Adipocyte (in vitro differentiated cells): ENCODE measurements at places on chromosomes 5 and 9.

DNA sequence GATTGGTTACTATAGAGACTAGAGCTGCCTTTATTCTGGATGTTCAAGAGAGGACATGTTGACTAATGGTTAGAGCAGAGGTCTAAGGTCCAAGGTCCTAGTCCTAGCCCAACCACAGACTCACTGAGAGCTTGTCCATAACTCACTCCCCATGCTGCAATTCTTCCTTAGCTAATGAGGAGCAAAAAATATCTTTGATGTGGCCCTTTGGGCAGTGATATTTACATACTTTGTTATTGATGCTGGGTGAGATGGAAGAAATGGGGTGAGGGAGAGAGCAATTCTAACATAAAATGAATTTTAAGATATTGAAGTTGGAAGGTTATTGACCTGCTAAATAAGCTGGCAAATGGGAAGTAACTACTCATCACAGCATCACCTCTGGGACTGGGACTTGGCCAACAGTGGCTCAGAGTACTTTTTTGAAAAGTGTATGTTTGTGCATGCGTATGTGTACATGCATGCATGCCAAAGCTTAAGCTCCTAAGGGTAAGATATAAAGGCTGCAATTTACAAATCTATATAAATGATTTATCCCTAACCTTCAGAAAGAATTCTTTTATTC lies 58.0 kb upstream of the ANKRD55 start:
- DNase-seq, result no peak

DNA sequence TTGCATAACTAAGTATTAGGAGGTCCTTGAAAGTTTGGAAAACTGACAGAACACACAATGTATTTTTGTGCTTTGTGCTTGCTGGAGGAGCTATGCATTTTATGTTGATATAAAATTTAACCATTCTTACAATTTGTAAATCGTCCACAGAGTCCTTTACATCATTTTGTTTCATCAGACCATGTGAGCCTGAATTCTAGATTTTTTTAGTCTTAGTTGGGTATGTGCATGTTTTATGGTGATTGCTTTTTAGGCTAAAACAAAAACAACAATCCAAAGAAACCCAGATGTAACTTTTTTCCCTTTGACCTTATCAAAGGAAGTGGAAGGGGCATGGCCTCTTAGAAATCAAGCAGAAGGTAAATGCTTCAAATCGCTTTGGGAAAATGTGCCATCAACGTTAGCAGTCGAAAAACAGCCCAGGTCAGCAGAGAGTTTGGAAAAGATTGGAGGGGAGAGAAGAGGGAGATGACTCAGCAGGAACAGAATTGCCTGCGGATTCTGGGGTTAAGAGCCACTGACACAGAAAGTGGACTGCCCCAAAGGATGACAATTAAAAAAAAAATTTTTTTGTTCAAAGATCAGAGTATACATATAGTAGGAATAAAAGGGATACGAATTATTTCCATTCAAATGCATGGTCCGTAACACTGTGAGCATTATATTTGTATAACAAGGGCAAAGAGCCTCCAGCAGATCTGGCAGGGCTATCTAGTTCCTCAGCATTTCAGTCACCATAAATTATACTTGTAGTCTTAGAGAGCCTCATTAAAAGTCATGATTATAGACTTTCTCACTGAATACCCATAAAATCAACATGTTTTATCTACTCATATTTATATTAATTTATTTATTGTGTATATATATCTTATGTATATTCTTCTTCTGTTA lies 253.5 kb upstream of the HAPLN1 start:
- peak; percentile 54 for DNase-seq

- no peak for DNase-seq
These were observed 79.3 kb upstream of the RASA1 start for GRCh38 chr5:87188391-87188790.

DNA sequence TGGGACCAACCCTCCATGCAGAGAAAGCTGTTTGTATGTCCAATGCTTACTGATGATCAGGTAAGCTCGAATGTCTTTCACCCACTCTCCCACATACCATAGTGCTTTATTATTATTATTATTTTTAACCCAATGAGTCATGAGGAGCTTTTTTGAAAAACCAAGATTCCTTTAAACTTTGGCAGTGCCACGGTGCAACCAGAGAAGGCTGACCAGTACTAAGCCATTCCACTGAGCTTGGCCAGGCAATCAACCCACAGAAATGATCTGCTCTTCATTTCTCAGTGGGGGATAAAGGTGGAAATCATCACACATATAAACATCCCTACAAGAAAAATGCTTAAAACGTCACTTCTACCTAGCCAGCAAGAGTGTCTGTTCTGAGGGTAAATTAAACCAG lies 35.5 kb downstream of the JAKMIP2 start:
- no peak for DNase-seq

DNA sequence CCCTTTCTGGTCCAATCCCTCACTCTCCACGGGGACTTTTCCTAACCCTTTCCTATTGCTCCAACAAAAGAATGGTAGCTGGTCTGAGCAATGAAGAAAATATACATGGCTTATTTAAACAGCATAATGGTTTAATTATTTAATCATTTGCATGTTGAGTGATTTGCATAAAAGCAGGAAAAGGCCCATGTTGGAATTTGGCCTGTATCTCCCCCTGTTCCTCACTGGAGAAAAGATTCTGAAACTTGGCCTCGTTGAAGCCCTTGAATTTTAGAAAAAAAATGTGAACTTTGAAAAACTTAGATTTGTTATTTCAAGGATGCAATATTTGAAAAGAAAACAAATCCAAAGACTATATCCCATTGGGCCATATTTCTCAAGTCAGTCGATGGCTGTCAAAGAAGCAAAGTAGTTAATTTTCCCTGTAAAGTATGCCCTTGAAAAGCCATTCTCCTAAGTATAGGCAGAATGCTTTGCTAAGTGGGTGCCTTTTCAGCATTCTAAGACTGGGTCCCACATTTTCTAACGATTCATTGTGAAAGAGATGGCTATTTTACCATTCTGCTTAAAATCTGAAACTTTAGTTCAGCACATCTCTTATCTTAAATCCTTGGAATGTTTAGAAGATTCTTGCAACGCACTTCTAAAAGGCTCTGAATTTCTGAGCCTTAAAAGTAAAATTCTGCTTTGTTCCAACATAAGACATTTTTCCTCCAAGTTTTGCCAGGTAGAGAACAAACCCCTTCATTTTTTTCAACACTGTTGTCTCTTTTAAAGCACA lies 428.8 kb downstream of the ARHGEF28 start:
- DNase-seq, result peak; percentile 23

DNA sequence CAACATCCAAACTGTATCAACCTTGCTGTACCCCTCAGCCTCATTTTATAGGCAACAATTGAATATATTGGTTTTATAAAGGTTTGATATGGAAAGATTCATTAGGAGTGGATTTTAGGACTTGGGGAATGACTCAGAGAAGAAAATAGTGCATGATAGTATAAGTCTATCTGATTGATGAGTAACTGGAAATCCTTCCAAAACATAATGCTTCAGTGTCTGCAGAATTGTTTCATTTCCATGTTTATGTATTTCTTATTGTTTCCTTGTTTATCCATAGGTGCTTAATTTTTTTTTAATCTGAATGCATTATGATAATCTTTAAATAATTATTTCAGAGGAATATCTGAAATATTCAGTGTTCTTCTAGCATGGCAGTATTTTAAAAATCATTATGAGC lies 12.6 kb downstream of the JAK2 start:
- no peak for DNase-seq

DNA sequence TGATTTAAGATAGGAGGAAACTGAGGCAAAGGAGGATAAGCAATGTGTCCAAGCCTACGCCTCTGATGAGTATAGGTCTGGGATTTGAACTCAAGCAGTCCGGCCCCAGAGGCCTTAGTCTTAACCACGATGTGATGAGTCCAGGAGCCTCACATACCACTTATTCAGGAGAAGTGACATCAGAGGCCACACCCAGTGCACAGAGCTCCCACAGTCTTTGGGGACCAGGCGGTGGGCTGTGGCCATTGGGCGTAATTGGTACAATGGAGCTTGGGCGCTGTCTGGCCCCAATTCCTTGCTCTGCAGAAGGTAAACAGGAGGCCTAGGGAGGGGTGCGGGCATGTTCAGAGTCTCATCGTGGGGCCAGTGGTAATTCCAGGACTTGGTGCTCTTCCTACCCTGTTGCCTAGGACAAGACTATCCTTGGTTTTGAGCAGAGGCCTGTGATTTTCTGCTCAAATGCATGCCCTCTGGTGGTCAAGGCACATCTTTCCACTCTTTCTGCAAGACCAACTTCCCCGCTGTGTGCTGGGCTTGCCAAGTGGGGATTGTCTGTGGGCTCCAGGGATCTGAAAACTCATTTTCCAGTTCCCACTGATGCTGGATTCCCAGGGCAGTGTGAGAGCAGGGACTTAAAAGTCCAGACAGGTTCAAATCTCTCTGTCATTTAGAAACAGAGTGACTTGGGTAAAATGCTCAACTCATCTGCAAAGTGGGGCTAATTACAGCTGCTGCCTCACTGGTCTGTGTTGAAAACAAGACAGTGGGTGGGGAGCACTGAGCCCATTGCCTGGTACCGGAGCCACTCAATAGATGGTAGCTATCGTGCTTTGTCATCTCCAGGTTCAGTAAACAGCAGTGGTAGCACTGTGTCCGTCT lies 15.8 kb downstream of the NDST1 start:
- DNase-seq, result peak; percentile 77

- no peak for DNase-seq
These were observed 68.7 kb downstream of the KCNN2 start for GRCh38 chr5:114430532-114430931.

DNA sequence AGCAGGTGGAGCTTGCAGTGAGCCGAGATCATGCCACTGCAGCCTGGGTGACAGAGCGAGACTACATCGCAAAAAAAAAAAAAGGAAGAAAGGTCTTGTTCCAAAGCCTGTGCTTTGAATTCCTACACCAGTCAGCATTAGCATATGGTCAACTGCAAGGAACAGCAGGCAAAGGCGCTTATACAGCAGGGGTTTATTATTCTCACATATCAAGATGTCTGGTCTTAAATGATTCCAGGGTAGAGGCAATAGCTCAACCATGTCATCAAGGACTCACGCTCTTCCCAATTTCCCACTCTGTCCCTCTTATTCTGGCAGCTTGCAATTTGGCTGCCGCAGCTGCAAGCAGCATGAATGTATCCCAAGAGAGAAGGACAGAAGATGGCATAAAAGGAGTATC lies 28.6 kb upstream of the HRH2 start:
- no peak for DNase-seq

DNA sequence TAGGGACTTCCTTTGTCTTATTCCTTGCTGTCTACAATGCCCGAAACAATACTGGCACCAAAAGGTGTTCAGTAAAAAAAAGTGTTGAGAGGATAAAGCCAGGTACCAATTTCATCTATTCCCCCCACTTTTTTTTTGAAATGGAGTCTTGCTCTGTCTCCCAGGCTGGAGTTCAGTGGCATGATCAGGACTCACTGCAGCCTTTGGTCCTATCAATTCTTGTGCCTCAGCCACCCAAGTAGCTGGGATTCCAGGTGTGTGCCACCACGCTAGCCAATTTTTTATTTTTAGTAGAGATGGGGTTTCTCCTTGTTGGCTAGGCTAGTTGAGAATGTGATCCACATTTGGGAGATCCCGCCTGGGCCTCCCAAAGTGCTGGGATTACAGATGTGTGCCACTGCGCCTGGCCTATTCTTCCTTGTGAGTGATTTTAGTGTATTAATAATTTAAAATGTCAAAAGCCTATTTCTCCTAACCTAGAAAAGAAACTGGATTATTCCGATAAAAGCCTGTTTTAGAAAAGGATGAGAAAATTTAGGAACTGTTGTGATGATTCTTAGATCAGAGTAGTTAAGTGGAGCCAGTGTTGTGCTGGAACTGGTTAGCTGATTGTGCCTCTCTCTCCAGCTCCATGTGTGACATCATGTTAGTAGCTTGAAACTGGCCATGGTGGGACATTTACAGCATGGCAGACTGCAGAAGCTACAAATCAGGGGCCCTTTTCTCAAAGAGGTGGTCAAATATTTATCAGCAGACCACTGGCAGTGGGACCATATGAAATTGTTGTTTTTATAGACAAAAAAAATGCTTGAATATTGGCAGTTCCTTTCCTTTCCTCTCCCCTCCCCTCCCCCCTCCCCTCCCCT lies 14.3 kb downstream of the CDC42SE2 start:
- no peak for DNase-seq

GRCh38 chr5:143874312-143874711 lies 62.4 kb downstream of the HMHB1 start:
- DNase-seq, result no peak
